ENCODE measurements at places on chromosomes 1 and 21. TPM values are rescaled to one million over a fixed set of nuclear protein-coding genes. Genes with fewer than 3 reads are reported as not detected.

KAZN gene
- 0.58 TPM for total RNA-seq

PGLYRP4 gene
- not detected for total RNA-seq

SYCP1 gene
- total RNA-seq: not detected

EFNA3 gene
- total RNA-seq: 4.2 TPM

RAP1GAP gene
- 0.55 TPM for total RNA-seq

PDIK1L gene
- total RNA-seq: 20.7 TPM

PLCH2 gene
- total RNA-seq: 23.7 TPM

C1orf87 gene
- not detected for total RNA-seq

UBASH3A gene
- 71.5 TPM for total RNA-seq

MAP3K21 gene
- total RNA-seq: 2.0 TPM

CFAP141 gene
- total RNA-seq: not detected

AVPR1B gene
- total RNA-seq: not detected

OR2T35 gene
- not detected for total RNA-seq

MROH9 gene
- not detected for total RNA-seq

Data from activated naive CD4-positive, alpha-beta T cell treated with anti-CD3 and anti-CD28 coated beads, Interleukin-2, amount 10 ng/mL, durations not matched to agents 5 hours and 36 hours (primary cell).